ENCODE measurements at places on chromosomes 6 and 20. TPM values are rescaled to one million over a fixed set of nuclear protein-coding genes. Genes with fewer than 3 reads are reported as not detected.

GRCh38 chr6:166360243-166361076, 18.1 kb upstream of the SFT2D1 start:
- H3K27ac ChIP-seq: no peak overlapping the region
- H3K4me1 ChIP-seq: no peaks in the 10 kb centered on the region
- no peak for DNase-seq
- H3K4me3 ChIP-seq: no peak overlapping the region

GRCh38 chr6:103908898-103909297, 950.8 kb downstream of the HACE1 start:
- no peak overlapping the region for H3K4me3 ChIP-seq
- H3K27me3 ChIP-seq: no peaks in the 10 kb centered on the region
- no peak overlapping the region for H3K27ac ChIP-seq
- no peaks in the 10 kb centered on the region for H3K4me1 ChIP-seq
- DNase-seq: no peak

DNA sequence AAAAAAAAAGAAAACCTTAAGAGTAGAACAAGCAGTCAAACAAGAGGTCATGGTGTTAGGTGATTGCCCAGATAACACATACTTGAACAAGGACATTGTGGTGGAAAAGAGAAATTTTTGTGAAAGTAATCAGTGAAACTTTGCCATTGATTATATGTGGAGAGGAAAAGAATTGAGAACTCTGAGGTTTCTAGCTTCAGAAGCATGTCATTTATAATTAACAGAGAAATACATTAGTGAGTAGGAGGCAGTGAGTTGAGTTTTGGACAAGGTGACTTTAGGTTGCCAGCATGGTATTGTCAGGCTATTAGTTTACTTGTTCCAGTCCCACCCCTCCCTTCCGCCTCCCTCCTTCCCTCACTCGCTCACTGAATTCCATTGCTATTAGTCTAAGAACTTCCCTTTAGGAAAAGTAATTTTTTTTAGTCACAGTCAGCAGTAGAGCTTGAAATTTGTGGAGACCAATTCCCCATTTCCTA, 17.2 kb downstream of the TAB2 start:
- H3K36me3 ChIP-seq: no peaks in the 10 kb centered on the region
- DNase-seq: no peak
- H3K4me3 ChIP-seq: no peak overlapping the region

DNA sequence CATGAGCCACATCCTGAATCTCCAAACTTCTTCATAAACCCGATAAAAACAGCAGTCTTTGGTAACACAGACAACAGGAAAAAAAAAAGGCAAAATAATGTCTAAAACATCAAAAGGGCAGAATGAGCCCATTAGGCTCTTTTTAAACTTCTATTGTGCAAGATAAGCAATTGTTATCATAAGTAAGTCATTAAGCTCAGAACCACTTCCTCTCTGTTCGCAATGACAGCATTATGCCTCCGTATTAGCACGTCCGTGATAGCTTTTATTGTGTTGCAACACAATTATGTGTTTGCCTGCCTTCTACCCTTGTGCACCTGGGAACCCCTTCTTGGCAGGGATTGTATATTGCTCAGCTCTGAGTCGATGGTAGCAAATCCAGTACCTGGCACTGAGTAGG, 147.1 kb downstream of the LRFN2 start:
- no peak overlapping the region for H3K27ac ChIP-seq
- no peak for DNase-seq
- H3K36me3 ChIP-seq: no peaks in the 10 kb centered on the region

DNA sequence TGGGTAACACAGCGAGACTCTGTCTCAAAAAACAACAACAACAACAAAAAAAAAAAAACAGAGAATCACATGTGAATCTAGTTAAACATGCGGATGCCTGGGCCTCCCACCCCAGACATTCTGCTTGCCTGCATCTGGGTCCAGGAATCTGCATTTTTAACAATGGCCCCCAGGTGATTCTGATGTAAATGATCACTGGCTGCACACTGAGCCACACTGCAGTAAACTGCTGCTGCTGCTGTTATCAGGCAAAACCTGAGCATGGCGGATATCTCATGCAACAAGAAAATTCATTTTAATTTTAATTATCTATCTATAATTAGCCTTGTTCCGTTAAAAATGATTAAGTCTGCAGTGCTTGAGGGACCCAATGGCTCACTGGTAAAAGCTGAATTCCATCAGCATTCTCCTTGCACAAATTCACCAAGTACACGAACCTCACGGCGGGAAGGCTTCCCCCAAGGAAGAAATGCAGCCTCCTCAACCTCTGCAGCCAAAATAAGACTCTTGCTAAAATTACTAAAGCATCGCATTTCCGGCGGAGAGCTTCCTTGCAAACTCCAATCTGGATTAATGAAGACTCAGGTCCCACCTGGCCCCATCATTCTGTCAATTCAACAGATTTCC, 81.6 kb upstream of the SNX9 start:
- no peak for DNase-seq
- H3K27me3 ChIP-seq: no peaks in the 10 kb centered on the region
- H3K4me1 ChIP-seq: peaks cover 8% of the 10 kb centered on the region
- no peak overlapping the region for H3K27ac ChIP-seq
- H3K36me3 ChIP-seq: no peaks in the 10 kb centered on the region
- H3K4me3 ChIP-seq: no peak overlapping the region

DNA sequence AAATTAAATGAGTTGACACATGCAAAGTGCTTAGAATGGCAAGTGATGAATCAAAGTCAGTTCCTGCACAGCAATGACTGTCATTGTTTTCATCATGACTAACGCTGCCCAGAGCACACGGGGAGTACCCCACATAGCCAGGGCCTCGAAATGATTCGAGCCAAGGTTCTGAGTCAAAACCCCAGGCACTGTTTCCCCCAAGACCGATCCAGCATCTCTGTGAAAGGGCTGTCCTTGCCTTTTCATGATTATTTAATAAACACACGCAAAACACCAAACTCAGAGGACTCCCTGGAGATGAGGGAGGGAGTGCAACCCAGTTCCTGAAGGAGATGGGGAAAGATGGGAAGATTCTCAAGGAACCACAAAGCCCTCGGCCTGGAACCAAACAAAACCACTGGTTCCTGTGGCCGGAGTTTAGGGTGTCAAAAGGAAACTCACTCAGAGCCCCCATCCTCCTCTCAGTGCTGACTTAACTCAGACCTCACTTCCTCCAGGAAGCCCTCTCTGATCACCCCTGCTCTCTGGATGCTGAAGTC, 3.8 kb downstream of the PREX1 start:
- no peak for DNase-seq
- no peak overlapping the region for H3K27ac ChIP-seq
- H3K4me3 ChIP-seq: no peak overlapping the region
- no peaks in the 10 kb centered on the region for H3K27me3 ChIP-seq

DNA sequence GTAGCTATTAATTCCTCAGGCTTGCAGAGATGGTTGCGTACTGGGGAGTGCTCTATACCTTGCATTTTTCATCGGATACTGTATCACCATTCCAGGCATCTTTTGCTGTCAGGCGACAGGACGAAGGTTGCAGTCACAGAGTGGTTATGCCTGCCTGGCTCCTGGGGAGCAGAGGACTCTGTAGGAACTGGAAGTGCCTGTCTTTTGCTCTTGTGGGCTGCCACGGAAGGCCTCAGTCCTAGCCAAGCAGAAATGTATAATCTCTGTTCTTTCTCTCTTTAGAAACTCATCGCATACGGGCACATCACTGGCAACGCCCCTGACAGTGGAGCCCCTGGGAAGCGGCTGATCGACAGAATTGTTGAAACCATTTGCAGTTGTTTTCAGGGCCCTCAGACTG, 29.5 kb downstream of the ARFGEF2 start:
- no peak for DNase-seq
- H3K36me3 ChIP-seq: peaks cover 49% of the 10 kb centered on the region
- H3K27ac ChIP-seq: no peak overlapping the region

SAPCD1 gene
- total RNA-seq: not detected

ADGRB3 gene
- total RNA-seq: 3.0 TPM

DNA sequence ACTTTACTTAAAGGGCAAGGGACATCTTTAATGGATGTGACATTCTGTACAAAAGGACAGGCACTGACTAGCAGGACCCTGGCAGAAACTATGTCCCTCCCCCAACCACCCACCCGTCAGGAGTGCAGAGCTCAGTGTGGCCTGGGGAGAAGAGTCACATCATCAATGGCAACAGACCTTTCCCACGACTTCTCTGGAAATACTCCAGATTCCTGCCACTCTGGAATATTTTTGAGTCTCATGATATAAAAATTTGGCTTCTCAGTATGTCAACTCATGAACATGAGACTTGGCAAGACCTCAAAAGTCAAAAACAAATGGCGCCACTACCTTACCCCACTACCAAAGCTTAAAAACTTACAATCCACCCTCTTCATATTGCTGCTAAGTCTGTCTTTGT, 118.3 kb downstream of the SLC23A2 start:
- no peak for DNase-seq
- no peaks in the 10 kb centered on the region for H3K27me3 ChIP-seq

GRCh38 chr20:24933266-24933908, 15.7 kb upstream of the CST7 start:
- no peaks in the 10 kb centered on the region for H3K27me3 ChIP-seq
- no peak overlapping the region for H3K4me3 ChIP-seq
- no peak overlapping the region for H3K27ac ChIP-seq
- H3K4me1 ChIP-seq: peaks cover 29% of the 10 kb centered on the region

C4B gene
- total RNA-seq: 249 TPM

DNA sequence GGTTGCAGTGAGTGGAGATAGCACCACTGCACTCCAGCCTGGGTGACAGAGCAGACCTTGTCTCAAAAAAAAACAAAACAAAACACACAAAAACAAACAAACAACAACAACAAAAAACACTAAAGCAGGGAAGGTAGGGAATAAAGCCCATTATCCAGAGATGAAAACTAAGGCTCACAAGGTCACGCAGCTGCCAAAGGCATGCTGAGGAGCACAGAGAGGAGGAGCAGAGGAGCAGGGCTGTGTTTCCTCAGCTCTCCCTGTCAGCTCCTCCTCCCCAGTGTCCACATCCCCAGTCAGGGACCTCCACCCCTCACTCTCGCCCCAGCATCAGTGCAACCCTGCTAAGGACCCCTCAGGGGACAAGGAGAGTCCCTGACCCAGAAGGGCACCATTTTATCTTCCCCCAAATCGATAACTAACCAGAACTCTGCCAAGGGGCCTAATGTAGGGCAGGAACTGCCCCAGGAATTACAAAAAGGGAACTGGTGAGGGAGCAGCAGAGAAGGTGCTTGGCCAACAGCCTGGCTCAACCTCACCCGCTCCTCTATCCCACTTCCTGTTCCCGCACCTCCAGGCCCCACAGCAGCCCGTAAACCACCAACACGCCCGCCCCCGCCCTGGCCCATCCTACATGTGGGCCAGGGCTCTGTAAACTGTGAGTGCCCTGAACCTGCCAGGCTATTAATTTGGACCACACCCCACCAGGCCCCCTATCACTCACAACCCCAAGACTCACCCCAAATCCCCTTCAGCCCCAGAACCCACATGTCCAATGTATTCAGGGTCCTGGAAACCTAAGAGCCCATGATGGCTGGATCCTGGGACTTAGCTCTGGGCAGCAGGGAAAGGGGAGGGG, 9.0 kb downstream of the TEAD3 start:
- no peaks in the 10 kb centered on the region for H3K27me3 ChIP-seq
- H3K4me3 ChIP-seq: no peak overlapping the region
- H3K4me1 ChIP-seq: peaks cover 66% of the 10 kb centered on the region
- H3K27ac ChIP-seq: peak overlapping the region; percentile 49
- DNase-seq: no peak
- no peaks in the 10 kb centered on the region for H3K36me3 ChIP-seq

COL12A1 gene
- total RNA-seq: 30.2 TPM

ABHD12 gene
- 201 TPM for total RNA-seq

DNA sequence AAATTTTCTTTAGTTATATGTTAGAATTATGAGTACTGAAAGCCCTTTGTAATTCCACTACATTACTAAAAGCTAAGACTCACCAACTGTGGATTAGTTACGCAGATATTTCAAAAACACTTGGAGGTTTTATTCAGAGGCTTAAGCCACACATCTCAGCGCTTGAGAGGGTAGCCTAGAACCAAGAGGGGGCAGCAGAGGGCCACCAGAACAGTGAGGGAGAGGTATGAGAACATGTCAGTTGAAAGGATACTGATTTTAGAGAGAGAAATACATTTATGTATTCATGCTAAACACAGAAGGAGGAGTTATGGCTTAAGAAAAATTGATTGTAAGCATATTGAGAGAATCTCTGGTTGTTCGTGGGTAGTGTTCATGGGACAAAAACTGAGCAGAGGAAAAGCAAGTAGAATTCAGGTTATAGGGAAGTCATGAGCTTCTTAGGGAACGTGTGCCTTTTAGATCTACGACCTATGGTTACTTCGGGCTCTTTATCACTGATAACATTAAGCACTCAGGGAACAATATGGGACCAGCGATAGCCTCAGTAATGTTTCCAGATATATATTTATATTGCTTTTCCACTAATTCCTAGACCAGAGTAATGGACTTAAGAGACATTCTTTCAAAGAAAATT, 20.4 kb upstream of the SERINC1 start:
- no peaks in the 10 kb centered on the region for H3K36me3 ChIP-seq
- no peak overlapping the region for H3K27ac ChIP-seq
- DNase-seq: peak; percentile 73
- no peak overlapping the region for H3K4me3 ChIP-seq
- no peaks in the 10 kb centered on the region for H3K27me3 ChIP-seq
- no peaks in the 10 kb centered on the region for H3K4me1 ChIP-seq

- no peak for DNase-seq
- no peak overlapping the region for H3K27ac ChIP-seq
- no peaks in the 10 kb centered on the region for H3K36me3 ChIP-seq
- no peaks in the 10 kb centered on the region for H3K4me1 ChIP-seq
- H3K4me3 ChIP-seq: no peak overlapping the region
Observed at GRCh38 chr20:45450097-45450818, 19.3 kb upstream of the WFDC2 start.

GRCh38 chr20:63070301-63070625, 63.5 kb upstream of the BHLHE23 start:
- peaks cover 13% of the 10 kb centered on the region for H3K27me3 ChIP-seq
- H3K4me1 ChIP-seq: no peaks in the 10 kb centered on the region
- H3K36me3 ChIP-seq: no peaks in the 10 kb centered on the region
- DNase-seq: no peak

DNA sequence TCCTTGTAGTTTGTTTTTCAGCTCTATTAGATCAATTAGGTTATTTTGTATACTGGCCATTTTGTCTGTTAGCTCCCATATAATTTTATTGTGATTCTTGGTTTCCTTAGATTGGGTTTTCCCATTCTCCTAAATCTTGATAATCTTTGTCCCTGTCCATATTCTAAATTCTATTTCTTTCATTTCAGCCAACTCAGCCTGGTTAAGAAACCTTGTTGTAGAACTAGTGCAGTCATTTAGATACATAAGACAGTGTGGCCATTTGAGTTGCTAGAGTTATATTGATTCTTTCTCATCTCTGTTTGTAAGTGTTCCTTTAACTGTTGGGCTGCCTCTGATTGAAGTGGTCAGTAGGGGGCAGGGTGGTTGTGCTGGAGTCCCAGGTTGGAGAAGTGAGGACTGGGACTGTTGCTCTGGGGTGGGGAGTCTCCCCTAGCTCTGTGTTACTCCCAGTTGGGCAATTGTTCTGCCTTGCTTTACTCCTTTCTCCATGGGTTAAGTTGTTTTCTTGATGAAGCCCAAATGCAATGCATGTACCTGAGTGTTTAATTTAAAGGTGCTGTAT, 98.8 kb upstream of the NRN1 start:
- no peak for DNase-seq
- no peak overlapping the region for H3K27ac ChIP-seq
- H3K36me3 ChIP-seq: no peaks in the 10 kb centered on the region
- H3K4me1 ChIP-seq: no peaks in the 10 kb centered on the region
- no peak overlapping the region for H3K4me3 ChIP-seq
- no peaks in the 10 kb centered on the region for H3K27me3 ChIP-seq

- peak; percentile 42 for DNase-seq
- H3K4me1 ChIP-seq: peaks cover 20% of the 10 kb centered on the region
- peak overlapping the region; percentile 90 for H3K4me3 ChIP-seq
Observed at GRCh38 chr6:31898383-31899011, 999 bp upstream of the EHMT2 start.

OR2J3 gene
- not detected for total RNA-seq
